ENCODE measurements at places on chromosomes 3 and 15.
A peak's percentile ranks its signal among the peaks of the same experiment; 100 is the strongest.

- no peak for DNase-seq
Measured at GRCh38 chr3:161552984-161553560, 56.5 kb downstream of the OTOL1 start.

DNA sequence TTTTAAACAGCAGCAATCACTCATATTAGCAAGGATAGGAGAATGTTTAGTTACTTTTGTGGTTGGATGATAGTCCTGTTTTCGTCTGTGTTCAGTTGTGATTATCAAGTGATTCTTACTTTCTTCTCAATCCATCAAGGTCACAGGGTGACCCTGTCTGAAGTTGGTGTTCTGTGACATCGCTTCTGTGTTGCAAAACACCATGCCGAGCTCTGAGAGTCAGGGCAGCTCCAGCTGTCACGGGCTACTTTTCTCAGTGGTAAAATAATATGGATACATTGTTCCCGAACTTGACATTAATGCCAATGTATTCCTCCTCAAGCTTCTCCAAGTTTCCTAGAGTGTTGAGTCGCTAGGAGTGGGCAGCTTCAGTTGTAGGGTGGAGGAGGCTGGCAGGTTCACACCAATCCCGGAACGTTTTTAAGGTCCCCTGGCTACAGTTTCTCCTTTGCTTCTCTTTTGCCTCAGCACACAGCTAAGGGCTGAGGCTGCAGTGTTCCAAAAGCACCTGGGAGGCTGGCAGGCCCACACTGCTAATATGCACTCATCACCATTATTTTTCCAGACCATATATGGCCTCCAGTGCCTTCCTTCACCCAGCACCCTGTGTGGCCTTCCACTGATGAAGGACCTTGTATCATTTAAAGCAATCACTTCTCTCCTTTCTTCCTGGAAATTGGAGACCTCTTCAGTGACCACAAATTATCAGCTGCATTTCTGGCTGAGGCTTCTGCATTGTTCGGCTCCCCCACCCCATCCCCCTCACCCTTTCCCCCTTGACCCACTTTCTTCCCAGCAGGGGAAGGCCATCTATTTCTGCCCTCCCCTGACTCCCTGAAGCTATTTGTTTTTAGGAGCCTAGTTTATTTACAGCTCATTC lies 25.8 kb downstream of the COLQ start:
- DNase-seq: no peak

GRCh38 chr15:57398336-57398735 lies 22.0 kb downstream of the CGNL1 start:
- no peak for DNase-seq

DNA sequence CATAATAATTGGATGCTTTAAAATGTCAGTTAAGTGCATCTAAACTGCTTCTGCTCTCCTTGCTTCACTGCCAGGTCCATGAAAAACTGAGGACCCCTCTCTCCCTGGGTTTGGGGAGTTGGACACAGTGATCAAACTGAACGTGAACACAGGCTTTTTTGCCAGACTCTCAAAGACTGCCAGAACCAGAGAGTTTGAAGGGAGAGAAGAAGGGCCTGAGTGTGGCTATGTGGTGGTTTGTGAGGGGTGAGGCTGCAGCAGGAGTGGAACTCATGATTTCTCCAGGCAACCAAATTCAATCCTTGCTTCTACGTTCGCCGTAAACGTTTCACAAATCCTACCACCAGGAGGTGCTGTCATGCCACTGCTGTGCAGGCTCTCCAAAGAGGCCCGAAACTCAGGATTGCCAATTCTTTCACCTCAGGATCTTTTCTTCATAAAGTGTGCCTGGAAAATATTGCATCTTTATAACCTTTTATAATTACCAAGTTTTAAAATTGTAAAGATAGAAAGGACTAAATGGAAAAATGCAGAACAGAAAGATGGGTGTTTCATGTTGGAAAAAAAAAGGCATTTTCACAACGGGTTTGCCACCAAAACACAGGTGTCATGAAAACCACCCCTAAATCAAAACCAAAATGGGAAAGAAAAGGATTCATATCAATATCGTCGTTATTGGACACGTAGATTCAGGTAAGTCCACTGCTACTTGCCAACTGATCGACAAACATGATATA lies 19.7 kb downstream of the TM4SF4 start:
- DNase-seq: peak; percentile 44

GRCh38 chr15:66692391-66692790 lies 9.6 kb upstream of the SMAD6 start:
- DNase-seq: no peak

- DNase-seq: peak; percentile 44
Measured at GRCh38 chr3:48273594-48274211, 32.8 kb downstream of the ZNF589 start.

DNA sequence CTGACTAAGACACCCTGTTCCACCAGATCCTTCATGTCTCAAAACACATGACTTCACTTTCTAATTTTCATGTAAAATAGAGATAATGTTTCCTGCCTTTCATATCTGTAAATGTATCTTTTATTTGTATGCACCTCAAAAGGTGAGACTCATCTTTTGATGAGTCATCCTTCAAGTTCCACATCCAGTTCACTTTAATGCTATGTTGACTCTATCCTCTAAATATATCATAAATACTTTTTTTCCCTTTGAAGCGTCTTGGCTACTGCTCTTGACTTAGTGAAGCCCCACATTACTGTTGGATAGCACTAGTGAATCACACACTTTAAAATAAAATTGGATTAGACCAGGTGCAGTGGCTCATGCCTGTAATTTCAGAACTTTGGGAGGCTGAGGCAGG lies 741.1 kb downstream of the VGLL3 start:
- DNase-seq: no peak

- no peak for DNase-seq
Measured at GRCh38 chr15:61639491-61639890, 410.4 kb upstream of the RORA start.

DNA sequence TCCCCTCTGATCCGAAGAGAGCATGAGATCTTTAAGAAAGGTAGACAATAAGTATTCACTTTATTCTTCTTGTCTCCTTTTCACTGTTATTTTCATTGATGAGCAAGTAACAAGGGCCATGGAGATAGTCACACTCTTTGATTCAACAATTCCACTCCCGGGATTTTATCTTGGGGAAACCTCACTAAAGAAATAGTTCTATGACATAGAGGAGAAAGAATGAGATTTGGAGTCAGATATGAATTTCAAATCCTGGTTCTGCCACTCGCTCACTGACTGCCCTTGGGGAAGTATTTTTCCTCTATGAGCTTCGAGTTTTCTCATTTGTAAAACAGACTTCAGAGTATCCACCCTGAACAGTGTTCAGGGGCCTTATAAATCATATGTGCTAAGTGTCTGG lies 514.6 kb downstream of the NLGN1 start:
- DNase-seq: no peak

DNA sequence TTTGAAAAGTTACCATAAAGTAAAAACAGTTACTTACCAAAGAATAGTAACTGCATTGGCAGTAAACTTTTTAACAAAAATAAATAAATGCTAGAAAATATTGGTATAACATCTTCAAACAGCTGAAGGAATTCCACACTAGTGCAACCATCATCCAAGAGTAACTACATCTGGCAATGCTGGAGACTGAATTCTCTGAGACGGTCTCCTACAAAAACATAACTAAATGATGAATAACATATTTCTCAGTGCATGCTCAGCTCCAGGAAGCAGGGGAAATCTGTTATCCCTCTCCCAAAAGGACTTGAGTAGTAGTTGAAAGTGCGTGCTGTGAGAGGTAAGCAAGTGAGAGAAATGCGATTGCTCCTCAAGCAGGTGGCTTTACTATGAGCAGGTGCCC lies 526.8 kb upstream of the CCDC54 start:
- DNase-seq: no peak

- no peak for DNase-seq
Measured at GRCh38 chr15:81336568-81336967, 12.6 kb upstream of the STARD5 start.

GRCh38 chr3:126134219-126134975 lies 46.0 kb downstream of the ALDH1L1 start:
- DNase-seq: peak; percentile 71

GRCh38 chr3:50299929-50300680 lies 900 bp upstream of the HYAL3 start:
- no peak for DNase-seq

DNA sequence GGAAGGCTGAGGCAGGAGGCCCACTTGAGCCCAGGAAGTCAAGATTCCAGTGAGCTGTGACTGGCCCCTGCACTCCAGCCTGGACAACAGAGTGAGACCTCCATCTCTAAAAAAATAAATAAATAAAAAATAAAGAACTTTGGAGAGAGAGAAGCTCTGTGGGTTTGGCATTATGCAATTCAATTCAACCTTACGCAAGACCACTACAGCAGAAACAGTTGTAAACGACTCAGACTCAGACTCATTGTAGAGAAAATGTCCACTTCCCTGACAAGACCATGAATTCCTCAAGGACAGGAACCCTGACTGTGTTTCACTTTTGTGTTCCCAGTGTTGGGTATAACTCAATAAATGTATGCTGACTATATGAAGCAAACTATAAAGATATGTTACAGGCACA lies 90.3 kb upstream of the C3orf80 start:
- DNase-seq: no peak

DNA sequence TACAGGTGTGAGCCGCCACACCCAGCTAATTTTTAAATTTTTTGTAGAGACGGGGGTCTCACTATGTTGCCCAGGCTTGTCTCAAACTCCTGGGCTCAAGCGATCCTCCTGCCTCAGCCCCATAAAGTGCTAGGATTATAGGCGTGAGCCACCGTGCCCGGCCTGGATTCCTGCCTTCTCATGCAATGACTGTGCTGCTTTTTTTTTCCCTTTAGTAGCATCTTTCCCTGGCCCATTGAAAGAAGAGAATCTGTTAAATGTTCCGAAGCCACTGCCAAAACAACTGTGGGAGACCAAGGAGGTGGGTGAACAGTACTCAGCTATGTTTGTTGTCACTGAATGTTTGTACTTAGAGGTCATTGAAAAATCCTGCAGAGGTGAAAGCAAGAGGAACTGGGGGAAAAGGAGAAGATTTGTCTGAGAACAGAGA lies 88.0 kb downstream of the CRTC3 start:
- no peak for DNase-seq

DNA sequence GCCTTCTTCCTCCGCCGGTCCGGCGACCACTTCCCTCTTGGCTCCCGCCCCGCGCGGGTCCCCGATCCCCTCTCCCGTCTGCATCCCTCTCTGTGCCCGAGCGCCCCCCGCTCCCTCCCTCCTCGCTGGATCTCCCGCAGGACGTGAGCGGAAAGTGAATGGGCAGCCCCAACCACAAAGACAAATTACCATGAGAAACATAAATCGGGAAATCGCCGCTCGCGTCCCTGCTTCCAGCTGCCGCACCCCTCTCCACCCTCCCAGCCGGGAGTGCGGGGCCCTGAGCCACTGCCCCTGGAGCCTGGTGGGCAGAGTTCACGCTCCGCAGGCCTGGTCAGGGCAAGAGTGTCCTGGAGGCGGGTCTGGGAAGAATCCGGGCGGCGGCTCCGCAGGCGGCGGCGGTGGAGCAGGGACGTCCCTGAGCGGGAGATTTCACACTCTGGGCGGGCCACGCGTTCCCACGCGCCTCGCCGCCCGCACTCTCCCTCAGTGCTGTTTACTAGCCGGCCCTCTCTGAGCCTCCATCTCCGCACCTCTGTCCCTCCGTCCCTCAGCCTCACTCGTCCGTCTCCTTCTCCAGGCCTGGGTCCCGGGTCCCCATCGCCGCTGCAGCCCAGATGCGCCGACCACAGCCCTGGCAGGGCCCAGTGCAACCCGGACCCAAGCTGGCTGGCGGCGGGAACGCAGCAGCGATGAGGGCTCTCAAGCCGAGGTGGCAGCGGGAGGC lies 835 bp downstream of the SEMA5B start:
- DNase-seq: peak; percentile 20

- peak; percentile 55 for DNase-seq
Measured at GRCh38 chr15:89171136-89172072, 50.0 kb downstream of the RLBP1 start.

DNA sequence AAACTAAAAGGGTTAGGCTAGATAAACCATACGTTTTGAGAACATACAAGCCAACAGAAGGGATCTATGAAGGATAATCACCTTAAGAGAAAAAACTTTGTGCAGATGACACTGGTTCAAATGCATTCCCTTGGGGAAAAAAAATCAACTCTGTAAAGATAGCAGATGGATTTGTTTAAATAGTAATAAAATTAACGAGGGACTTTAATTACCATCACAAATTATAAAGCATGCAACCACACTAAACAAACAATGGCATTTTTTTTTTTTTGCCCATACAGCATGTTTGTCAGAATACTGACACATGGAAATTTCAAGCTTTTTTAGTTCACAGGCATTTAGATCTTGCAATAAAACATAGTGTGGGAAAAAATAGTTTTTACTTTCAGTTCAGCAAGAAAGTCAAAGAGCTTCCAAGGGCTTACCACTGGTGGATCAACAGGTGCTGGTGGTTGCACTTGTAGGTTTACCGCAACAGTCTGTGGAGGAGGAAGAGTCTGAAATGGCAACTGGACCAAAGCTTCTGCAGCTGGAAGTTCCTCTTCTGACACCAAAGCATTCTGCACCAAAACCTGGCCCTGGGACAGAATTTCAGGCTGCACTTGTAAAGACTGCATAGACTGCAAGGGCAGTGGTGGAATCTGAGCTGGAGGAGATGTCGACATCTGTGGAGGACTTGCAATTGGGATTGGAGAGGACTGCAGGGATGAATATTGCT lies 53.1 kb downstream of the PHC3 start:
- no peak for DNase-seq

DNA sequence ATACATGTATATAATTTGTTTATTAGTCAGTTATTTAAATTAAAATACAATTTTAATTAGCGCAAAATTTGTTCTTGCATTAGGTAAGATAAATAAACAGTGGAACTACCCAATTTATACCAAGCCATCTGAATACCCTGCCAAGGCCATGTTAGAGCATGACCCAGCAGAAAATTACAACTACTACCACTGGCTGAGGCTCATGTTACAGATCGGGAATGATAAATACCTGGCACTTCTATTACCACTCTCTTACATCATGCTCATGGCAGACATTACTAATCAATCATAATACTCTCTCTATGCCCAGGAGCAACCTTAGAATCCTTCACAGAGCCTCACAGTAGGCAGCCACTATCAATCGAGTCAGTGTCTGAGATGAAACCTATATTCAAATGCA lies 21.2 kb upstream of the LMOD3 start:
- DNase-seq: no peak

DNA sequence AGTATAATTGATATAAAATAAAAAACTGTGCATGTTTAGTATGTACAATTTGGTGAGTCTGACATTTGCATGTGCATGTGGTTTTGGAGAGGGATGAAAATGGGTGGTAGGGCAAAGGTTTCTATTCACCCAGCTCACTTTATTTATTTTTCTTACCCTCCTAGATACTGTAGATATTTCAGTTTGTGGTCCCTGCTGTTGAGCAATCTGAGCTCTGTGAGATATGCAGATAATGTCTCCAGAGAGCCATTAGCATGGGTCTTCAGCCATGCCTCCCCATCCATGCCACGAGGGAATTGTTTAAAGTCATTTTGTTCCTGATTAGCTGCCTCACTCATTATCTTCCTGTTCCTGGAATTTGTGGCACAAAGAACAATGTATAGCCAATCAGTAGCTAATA lies 44.4 kb upstream of the B3GALNT1 start:
- no peak for DNase-seq

GRCh38 chr15:62413153-62413552 lies 248.1 kb upstream of the C2CD4B start:
- no peak for DNase-seq

- no peak for DNase-seq
Measured at GRCh38 chr3:194354315-194354714, 3.2 kb upstream of the CPN2 start.
